AG09309 (cell line): ENCODE measurements at places on chromosomes 6 and 20.

- no peak for DNase-seq
Measured at GRCh38 chr6:53042112-53042511, 23.1 kb upstream of the FBXO9 start.

- DNase-seq = no peak
Measured at GRCh38 chr6:64984948-64985347, 722.1 kb downstream of the EYS start.

DNA sequence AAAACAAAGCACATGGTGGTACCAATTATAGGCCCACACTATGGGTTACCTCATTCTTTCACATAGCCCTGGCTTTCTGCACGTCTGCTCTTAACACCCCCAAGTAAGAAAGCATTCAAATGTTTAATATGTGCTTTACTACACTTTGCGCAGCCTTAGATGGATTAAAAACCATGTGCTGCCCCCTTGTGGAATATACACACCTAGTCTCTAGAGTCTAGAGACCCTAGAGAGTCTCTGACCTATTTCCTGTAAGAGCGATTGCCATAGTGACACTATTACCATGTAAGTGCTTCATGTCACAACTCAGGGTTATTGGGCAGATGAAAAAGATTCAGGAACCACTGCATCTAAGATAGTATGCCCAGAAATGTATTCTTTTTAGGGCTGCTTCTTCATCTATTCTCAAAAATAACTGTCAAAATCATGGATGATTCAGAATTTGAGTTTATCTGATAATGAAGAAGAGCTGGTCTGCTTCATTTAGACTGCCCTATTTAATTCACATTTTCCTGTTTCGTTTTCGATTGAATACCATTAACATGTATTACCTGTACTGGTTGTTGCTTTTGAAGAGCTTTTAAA is 186.3 kb downstream of the ADGB start:
- no peak for DNase-seq

- DNase-seq = no peak
Measured at GRCh38 chr6:26536571-26537159, 1.5 kb upstream of the HMGN4 start.
